ENCODE measurements at places on chromosomes 7 and 10.

GRCh38 chr10:131808370-131808930 is 92.4 kb upstream of the PPP2R2D start:
- no peak for DNase-seq

- DNase-seq = no peak
These were observed 177.7 kb downstream of the CXCL12 start for GRCh38 chr10:44207160-44207559.

DNA sequence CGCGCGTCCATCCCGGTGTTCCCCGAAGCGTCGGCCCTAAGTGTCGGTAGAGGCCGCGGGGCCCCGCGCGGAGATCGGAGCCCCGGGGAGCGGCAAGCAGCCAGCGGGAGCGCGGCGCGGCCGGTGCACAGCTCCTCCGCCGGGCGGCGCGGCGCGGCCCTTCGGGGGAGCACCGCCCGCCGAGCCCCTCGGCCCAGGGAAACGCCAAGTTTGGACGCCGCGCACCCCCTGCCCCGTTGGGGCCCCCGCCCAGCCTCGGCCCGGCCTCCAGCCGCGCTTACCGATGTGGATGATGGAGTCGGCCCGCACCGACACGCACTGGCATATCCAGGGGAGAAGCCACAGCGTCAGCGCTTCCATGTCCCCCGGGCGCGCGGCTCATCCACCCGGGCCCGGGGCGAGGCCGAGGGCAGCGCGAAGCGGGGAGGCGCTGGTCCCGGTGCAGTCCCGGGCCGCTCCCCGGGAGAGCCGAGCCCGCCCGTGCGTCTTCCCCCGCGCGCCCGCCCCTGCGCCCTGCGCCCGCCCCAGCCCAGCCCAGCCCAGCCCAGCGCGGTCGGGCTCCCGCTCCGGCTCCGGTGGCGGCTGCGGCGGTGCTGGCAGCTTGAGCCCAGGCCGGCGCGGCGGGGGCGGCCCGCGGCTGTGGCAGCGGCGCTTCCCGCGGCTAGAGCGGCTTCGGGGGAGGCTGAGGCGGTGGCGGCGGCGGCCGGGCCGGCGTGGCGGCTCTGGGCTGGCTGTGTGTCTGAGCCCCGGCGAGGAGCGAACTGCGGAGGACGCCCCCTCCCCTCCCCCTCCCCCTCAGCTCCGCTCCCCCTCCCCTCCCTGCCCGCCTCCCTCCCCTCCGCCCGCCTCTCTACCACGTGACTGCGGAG is at the start of gene GRID1:
GRID1 (minus strand) TSS at position 763 of the 869 bp plus-strand sequence.
- DNase-seq = peak; percentile 85

GRCh38 chr10:59561477-59562121 is 148.1 kb downstream of the SLC16A9 start:
- no peak for DNase-seq

GRCh38 chr10:125177641-125178640 is 17.6 kb upstream of the CTBP2 start:
- no peak for DNase-seq

DNA sequence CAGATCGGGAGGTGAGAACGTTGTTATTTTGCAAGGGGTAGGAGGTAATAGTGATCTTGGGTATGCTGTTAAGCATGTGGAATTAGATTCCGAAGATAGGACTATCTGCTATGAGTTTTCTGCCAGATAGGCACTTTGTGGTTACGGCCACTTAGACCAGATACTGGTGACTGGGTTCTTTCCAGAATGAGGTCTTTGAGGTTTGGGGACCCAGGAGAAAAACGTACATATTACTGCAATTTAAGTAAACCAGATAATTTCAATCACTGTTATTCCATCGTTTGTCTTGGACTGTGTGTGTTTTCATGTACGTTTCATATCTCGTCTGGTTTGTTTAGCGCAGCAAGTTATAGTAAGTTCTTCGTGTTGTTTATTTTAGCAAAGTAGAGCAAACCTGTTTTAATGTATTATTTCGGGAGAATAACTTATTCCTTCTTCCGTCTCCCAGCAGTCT is 312 bp downstream of the ARL4A start:
- no peak for DNase-seq

- DNase-seq = no peak
These were observed 92.4 kb downstream of the WNT2 start for GRCh38 chr7:117230276-117231046.

DNA sequence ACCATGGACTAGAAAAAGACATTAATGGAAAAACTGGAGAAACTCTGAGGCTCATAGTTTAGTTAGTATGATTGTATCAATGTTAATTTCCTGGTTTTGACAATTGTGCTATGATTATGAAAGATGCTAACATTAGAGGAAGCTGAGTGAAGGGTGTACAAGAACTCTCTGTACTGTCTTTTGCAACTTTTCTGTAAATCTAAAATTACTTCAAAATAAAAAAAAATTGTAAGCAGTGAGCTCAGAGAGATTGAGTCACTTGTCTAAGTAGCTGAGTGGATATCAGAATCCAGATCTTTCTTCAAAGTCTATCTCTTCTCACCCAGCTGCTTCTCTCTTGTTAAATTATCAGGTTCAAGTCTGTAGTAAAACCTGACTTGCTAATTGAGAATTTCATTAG is 181.1 kb downstream of the PLCE1 start:
- no peak for DNase-seq

DNA sequence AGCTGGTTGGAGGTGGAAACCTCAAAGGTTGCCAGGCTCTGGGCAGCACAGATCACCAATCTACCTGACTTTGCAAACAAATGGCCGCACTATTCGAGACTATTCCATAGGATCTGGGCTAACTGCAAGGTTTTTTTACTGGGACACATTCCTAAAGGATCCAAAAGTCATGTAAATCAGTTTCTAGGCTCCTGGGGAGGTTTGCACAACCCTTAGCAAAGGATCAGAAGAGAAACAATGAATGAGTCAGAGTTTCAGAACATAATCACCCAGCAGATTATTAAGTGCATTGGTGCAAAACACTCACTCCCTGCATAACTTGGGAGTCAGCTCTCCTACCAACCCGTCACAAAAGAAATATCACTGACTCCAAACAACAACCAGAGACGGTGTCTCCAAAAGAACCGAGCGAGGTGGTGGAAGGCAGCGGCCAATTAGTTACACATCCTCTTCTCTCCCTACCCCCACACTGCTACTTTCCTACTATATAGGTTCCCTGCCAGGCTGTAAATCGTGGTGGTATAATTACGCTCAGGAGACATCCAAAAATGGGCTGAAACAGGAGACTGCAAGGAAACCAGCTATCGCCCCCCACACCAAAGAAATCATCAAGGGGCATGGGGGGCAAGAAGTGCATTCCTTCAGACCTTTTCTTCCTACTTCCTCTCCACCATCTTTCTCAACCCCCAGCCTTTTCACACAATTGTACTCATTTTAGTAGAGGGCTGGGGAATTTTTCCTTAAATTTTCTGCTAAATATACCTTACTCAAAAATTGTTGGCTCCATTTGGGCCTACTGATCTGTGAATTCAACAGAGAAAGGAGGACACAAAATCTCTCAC is 3.2 kb downstream of the UBE2H start:
- peak; percentile 54 for DNase-seq

- no peak for DNase-seq
These were observed 21.5 kb downstream of the HSPA12A start for GRCh38 chr10:116720668-116721546.

- DNase-seq = no peak
These were observed 94.6 kb downstream of the FAS start for GRCh38 chr10:89085153-89085552.

DNA sequence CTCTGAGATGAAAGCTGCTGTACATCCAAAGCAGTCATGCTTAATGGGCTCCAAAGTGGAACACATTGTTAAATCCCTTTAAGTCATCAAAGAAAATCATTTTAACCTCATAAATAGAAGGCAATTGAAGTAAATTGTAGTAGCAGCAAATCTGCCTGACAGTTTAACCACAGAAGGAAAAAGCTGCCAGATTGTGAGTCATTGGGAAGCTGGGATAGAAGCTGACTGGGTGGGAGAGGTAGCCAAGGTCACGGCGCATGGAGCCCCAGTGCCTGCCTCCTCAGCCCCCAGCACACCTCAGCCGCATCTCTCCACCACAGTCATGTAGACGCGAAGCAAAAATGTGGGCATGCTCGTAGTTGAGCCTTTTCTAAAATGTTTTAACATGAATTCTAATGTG is 44.0 kb downstream of the TARP start:
- DNase-seq = no peak

GRCh38 chr7:17195576-17195975 is 102.9 kb upstream of the AHR start:
- DNase-seq = no peak

DNA sequence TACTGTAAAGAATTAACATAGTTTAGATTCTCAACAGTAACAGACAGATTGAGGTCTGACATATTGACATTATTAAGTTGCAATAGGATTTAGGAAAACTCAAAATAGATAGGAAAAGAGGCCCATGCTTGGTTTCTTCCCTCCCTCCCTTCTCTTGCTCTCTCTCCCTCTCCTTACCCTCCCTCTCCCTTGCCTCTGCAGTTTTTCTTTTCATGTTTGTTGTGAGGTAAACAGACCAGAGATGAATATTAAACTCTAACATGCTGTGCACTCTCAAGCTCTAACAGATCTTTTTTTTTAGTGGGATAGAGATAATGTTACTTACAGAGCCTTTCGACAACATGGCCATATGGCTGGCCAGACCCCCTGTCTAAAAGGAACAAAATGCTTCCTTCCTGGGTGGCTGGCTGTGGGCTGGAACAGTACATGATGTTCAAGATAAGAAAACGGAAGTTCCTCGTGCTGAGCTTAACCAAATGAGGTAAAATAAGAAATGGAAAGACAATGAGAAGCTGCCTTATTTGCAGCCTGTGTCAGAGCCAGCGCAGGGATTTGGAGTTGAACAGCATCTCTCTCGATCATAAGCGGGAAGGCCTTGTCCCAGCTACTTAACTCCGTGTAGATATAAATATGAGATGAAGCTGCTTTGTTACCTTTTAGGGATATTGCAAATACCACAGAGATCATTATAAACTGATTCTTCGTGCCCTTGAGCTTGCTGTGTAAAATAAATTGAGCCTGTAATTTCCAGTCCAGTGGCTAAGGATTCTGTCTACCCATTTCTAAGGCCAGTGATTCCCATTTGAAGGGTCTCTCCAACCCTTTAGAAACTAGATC is 391.9 kb upstream of the NPVF start:
- DNase-seq = peak; percentile 55

DNA sequence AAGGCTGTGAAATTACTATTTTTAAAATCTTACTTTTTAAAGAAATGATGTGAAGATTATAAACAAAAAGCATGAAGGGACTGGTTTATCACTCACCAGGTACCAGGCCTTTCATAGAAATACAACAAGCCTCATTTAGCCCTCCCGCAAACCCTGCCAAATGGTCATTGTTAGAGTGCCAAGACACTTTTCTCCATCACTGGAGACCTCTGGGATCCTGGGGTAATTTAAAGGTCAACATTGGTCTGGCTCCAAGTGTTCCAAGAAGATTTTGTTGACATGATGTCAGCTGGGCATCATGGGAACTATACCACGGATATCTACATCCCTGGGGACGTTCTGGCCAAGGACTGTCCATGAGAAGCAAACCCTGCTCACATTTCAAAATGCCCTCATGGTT is 138.0 kb upstream of the FRMD4A start:
- DNase-seq = no peak

- no peak for DNase-seq
These were observed 12.5 kb downstream of the VENTX start for GRCh38 chr10:133249975-133250754.

GRCh38 chr10:133399123-133399601 is 5.2 kb downstream of the MTG1 start:
- no peak for DNase-seq

DNA sequence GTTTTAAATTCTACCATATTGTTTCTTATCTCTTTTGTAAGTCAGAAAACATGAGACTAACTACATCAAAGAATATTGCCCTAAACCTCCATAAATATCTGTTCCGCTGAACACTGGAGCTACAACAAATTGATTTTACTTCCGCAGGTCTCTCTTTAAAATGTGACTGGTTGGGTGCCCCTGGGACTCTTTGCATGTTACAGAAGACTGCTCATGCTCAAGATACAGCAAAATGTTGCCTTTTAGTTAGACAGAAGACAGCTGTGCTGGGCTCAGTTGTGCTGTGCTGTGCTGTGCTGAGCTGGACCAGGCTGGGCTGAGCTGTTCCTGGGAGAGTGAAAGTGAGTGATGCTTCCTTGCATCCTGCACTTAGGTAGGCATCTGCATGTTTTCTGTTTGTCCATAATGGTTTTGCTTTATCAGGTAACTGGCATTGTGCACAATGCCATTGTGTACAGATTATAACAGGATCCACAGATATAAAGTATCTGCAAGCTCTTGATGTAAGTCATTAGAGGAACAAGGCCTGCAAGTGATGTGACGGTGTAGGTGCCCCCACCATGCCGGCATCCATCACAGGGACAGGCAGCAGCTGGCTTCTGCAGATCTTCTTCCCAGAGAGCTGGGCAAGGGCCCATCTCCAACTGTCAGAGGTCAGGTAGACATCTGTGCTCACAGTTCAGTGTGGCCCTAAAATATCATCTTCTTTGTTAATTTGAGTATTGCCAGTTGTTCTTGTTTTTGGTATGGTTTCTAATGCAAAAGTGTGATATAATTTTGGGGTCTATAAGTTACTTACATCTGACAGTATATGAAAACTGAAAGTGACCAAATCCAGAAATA is 972.5 kb upstream of the CELF2 start:
- DNase-seq = no peak

GRCh38 chr10:8360365-8360764 is 305.9 kb downstream of the GATA3 start:
- DNase-seq = no peak

DNA sequence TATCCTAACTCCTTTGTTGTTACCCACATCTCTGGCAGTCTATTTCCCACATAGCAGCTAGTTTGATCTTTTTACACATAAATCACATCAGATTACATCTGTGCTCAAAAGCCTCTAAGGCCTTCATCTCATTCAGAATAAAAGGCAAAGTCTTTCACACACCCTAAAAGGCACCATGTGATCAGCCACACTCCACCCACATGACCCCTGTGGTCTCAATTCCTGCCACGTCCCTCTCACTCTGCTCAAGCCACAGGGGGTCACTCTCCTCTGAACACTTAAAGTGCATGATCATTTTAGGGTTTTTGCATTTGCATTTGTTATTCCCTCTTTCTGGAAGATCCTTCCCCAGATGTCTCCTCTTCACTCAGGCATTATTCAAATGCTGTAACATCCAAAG is 30.8 kb downstream of the ELAPOR2 start:
- no peak for DNase-seq

DNA sequence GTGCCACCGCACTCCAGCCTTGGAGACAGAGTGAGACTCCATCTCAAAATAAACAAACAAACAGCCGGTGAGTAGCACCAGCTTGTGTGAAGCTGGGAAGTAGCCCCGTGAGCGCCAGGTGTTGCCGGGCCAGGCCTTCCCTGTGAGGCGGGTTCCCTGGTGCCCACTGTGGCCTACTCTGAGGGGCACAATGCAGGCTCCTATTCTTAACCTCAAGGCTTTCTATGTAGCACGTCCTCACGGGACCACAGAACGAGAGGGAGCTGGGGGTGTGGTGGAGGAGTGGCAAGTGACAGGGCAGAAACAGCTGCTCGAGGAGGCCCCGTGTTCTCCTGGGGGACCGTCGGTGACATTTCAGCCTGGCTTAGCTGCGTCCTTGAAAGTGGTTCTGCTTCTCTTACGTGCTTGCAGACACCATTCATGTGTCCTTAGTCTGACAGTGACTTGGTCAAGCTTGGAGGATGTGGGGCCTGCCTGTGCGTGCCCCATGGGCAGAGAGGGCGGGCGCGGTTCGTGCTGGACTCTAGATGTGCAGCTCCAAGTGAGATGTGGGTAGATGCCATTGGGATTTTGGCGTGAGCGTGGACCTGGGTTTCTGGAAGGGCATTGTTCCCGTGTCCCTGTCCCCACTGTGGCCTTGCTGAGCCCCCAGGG is 116.6 kb downstream of the NKX6-2 start:
- no peak for DNase-seq

- DNase-seq = peak; percentile 37
These were observed 50.4 kb upstream of the NKX6-2 start for GRCh38 chr10:132836248-132836831.

Data from globus pallidus (tissue), 1 donor.